Metanephros (tissue), 2 donors: ENCODE measurements at places on chromosomes 1 and 21. TPM values are rescaled to one million over a fixed set of nuclear protein-coding genes. Genes with fewer than 3 reads are reported as not detected.

Gene LRRC38
- 7.4 TPM for total RNA-seq

Gene KCNJ6
- total RNA-seq: 0.47 TPM

Gene CELA3A
- 0.23 TPM for total RNA-seq

Gene TENT5C
- 35.0 TPM for total RNA-seq

Gene CLDN17
- not detected for total RNA-seq

Gene KRTAP20-3
- total RNA-seq: not detected

Gene KANK4
- total RNA-seq: 38.6 TPM
